ENCODE measurements at places on chromosomes 11 and 22.

DNA sequence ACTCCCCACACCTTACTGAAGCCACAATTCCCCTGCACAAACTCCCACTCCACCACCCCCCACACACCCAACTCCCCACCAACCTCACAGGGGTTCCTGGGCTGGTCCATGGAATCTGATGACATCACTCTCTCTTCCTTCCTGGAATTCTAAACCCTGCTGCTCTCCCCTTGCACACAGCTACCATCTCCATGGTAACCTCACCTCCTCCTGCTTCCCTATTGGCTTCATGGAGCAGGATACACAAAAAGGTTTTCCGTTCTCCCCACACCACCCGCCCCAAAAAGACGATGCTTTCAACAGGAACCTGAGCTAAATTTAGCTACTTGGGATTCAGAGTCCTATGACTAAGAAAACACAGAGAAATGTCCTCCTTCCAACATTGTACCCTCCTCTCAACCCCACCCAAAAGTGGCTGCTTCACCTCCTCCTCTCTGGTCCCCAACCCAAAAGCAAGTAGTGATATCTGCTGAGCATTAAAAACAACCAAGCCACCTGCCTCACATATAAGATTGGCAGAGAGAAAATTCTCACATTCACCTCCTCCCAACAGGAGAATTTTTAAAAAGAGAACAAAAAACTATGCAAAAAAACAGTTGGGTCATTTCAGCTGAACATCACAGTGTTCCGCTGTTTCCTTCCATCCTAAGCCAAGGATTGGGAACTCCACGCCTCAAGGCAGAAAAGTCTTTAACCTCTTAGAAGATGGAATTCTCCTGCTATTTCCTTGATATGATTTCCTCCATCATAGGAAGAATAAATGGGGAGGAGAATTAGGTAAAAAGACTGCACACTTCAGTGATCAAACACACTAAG, 66.9 kb downstream of the RBFOX2 start:
- no peak for DNase-seq

DNA sequence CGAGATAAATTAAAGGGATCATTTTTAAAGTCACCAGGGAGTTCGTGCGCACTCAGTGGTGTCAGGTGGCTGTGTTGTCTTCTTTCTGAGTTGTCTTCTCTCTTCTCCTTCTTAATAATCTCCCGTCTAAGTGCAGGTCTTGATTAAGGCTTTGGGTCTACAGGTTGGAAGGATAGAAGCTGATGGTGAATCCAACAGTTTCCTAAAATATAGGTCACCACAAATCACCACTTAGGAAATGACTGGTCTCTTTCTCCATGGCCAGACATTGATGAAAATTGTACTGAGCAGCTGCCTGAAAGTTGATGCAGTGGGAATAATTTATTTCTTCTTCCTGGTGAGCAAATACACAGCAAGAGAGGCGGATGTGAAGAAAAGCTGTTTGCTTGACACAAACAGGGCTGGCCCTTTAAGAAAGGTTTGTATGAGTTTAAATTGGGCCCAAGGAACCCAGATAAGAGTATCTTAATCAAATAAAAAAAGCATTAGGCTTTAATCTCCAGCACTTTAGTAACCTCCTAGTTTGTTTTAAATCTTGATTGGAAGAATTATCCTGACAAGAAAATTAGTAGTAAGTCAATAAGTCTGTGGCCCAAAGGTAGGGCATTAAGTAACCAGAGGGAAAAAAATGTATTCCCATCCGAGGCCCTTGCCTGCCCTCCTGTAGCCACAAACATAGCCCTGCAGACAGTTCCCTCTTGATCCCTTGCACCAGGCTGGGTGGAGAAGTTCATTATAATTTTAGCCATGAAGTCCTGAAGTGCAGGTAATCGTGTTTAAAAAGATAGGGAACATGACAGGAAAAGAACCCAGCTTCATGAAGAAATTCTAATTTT, 245.8 kb downstream of the KIRREL3 start:
- DNase-seq, result no peak

GRCh38 chr11:100561323-100561722, 125.8 kb upstream of the ARHGAP42 start:
- no peak for DNase-seq

- DNase-seq, result no peak
These were observed 34.3 kb downstream of the TOM1 start for GRCh38 chr22:35334004-35334403.

DNA sequence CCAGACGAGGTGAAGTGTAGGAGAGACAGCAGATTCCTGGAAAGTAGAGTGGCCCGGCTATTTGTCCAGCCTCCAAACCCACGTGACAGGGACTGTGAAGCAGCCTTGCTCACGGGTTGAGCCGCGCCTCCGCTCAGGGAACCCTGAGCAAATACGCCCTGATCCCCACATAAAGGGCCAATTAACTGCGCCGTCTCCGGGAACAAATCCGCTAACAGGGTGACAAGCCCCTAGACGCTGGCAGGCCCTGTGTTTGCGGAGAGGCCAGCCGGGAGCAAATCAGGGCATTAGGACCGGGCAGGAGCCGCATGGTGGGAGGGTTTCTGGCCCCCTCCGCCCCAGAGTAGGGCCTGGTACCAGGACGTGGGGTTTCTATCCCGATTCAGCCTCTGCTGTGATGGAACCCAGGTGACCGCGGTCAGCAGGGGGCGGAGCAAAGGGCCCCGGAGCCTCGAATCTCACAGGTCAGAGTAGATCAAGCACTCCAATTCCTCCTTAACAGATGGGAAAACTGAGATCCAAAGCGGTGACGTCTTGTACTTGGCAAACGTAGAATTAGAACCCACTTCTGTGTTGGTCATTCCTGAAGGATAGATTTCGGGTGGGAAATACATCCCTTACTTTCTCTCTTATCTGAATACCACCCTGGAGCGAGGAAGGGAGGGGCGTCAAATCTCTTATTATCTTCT, 2.0 kb upstream of the ROBO3 start:
- DNase-seq, result no peak

DNA sequence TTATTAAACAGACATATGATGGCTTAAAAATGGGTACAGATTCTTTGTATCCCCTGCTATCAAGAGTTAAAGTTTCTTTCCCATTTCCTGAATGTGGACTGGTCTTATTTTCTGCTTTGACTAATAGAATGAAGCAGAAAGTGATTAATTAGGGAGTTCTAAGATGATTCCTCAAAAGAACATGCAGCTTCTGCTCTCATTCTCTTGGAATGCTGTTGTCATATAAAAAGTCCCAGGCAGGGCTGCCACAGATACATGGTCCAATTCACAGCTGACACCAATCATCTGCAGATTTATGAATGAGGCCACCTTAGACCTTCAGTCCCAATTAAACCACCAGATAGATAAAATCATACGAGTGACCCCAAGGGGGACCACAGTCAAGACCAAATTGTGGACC, 844.5 kb upstream of the RAG2 start:
- DNase-seq, result no peak

All from epithelial cell of prostate (primary cell).